Uterine smooth muscle cell (primary cell): ENCODE measurements at places on chromosomes 6 and 20. TPM values are rescaled to one million over a fixed set of nuclear protein-coding genes. Genes with fewer than 3 reads are reported as not detected.

HLA-DOB gene
- 0.11 and 0.12 TPM in 2 replicates for total RNA-seq

MLN gene
- total RNA-seq: not detected in 2 replicates

MARCKS gene
- total RNA-seq: 130 and 144 TPM in 2 replicates

SMLR1 gene
- total RNA-seq: not detected in 2 replicates

FNDC11 gene
- 0.66 and 2.4 TPM in 2 replicates for total RNA-seq

TRIM40 gene
- total RNA-seq: not detected in 2 replicates

LPA gene
- total RNA-seq: not detected in 2 replicates

LRRN4 gene
- not detected in 2 replicates for total RNA-seq

CCR6 gene
- not detected in 2 replicates for total RNA-seq

GPX5 gene
- total RNA-seq: not detected in 2 replicates

SOBP gene
- 10.2 and 15.4 TPM in 2 replicates for total RNA-seq

MAP1LC3A gene
- total RNA-seq: 6.5 and 22.2 TPM in 2 replicates

RAET1E gene
- total RNA-seq: 0.11 TPM in 1 of 2 replicates, not detected in the other

TNFRSF6B gene
- 57.4 and 110 TPM in 2 replicates for total RNA-seq

SRMS gene
- not detected in 2 replicates for total RNA-seq

NRSN1 gene
- not detected in 2 replicates for total RNA-seq

LY6G5B gene
- total RNA-seq: 3.0 and 3.4 TPM in 2 replicates
